ENCODE measurements at places on chromosomes 1 and 21.

GRCh38 chr1:235511470-235512240 is 7.4 kb upstream of the B3GALNT2 start:
- no peak for DNase-seq

DNA sequence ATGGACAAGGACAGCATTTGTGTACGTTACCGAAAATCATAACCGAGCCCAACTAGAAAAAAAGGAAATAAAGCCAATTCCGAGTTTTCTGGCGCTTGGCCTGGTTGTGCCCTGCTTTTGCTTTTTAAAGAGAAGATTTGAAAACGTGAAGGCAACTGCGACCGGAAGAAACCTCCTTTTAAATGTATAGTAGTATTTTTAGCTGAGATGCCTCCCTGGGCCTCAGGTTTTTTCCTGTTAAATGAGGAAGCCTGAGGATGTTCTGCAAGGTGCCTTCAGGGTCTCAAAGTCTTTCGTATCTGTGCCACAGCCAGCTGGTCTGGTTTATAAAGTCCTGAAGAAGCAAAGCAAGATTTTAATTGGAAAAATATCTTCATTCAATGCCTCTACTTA is 371 bp upstream of the ODF2L start:
- no peak for DNase-seq

- no peak for DNase-seq
Observed at GRCh38 chr1:56771717-56772116, 47.5 kb downstream of the FYB2 start.

GRCh38 chr1:221457685-221458446 is 284.0 kb downstream of the DUSP10 start:
- no peak for DNase-seq

DNA sequence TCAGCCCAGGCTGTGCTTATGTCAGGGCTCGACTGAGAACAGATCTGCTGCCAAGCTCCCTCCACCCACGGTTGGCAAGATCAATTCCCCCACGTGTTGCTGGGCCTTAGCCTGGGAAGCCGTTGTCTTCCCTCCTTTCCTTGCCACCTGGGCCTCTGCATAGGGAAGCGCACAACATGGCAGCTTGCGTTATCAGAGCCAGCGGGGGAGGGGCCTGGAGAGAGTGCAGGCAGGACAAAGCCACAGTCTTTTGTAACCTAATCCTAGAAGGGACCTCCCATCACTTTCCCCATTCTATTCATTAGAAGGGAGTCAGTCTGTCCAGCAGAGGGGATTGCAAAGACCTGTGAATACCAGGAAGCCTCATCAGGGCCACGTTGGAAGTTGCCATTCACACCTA is 17.0 kb upstream of the IGSF21 start:
- DNase-seq, result peak; percentile 18

DNA sequence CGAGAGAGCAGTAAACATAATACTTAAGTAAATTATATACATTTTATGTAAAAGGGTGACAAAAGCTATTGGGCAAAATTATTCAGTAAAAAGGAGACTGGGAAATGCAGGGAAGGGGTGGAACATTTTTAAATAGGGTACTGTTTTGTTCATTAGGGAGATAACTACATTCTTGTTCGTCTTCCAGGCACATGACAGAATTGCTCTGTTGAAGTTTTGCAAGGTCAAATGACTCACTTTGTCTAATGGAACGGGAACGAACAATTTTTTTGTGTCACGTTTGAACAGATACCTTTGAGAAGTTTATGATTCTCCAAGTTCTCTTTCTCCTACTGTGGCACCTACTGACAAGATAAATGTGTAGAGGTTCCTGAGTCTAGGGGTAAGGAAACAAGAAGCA is 382.3 kb upstream of the ZRANB2 start:
- DNase-seq, result no peak

DNA sequence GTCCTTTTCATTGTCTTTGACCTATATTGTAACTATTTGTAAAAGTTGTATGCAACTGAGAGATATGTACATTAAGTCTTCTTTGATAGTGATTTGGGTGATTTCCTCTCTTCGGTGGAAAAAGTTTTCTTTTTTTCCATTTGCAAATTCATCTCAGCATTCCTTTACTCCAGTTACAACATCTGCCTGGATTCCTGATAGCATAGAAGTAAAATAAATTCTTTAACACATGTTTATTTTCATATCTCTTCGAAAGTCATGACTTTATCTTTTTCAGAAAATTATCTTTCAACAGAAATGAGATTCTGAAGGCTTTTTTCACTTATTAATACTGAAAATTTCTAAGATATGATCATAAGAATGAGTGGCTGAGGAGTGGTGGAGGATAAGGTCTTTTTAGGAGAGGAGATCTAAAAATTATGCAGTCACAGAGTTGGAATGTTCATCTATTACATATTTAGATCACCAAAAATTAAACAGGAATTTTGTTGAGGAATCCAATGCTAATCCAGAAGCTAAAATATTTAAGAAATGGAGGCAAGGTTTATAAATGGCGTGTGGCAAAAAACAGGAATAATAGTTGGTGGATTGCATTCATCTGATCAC is 400.5 kb downstream of the KCNT2 start:
- no peak for DNase-seq

Measured in NCI-H2171 (cell line).